ENCODE measurements at places on chromosomes 12 and 14.
A peak's percentile ranks its signal among the peaks of the same experiment; 100 is the strongest.

DNA sequence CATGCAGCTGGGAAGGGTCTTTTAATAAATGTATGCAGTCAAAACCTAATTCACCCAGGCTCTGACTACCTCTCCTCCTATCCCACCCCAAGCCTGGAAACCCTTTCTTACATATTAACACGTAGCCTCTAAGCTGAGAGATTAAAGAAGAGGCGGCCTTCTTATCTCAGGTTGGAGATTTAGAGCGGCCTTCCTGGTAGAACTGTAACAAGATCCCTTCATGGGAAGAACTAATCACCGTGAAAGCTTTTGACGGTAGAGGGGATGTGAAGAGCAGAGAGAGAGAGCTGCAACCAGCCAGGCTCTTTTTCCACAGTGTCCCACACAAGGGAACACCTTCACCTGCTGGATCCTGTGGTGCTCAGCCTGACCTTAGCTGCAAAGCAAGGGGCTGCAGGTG, 367.4 kb downstream of the MED13L start:
- no peak for DNase-seq

GRCh38 chr14:68633131-68633991, 159.5 kb downstream of the ZFP36L1 start:
- no peak for DNase-seq

GRCh38 chr12:59149995-59150642, 229.8 kb upstream of the LRIG3 start:
- DNase-seq = no peak

DNA sequence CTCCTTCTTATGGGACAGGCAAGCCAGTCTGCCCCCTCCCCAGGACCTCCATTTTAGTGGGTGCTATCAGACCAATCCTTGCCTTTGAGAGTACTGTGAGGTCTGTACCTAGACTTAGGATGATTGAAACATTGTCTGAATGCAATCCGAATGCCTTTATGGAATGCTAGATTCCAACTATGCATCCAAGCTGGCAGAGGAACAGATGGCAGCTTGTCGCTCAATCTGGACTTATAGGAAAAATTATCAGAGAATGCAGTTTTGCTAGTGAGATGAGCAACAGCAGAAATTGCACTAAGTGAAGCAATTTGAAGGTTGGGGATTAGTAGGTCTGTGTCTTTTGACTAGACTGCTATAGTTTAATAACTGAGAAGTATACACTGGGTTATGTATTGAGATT, 109.1 kb downstream of the DYRK2 start:
- DNase-seq = no peak

GRCh38 chr12:42143452-42144157, 1.1 kb downstream of the GXYLT1 start:
- no peak for DNase-seq

GRCh38 chr14:95683793-95684192, 2.4 kb upstream of the TCL1B start:
- peak; percentile 18 for DNase-seq

DNA sequence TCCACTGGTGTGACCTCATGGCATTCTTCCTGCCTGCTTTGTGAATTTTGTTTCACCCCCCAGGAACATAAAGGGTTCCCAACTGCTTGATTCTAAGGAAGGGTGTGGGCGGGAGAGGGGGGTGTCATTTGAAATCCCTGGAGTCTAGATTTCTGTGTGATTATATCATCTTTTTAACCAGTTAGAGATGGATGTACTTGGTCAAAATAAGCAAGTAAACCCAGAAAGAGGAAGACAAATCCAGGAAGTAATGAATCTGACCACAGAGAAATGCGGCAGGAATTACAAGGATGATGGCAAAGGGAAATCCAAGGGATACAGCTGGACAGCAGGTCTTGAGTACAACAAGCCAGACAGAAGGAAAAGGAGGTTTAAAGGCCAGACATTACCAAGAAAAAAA, 38.9 kb downstream of the DMAC2L start:
- no peak for DNase-seq

DNA sequence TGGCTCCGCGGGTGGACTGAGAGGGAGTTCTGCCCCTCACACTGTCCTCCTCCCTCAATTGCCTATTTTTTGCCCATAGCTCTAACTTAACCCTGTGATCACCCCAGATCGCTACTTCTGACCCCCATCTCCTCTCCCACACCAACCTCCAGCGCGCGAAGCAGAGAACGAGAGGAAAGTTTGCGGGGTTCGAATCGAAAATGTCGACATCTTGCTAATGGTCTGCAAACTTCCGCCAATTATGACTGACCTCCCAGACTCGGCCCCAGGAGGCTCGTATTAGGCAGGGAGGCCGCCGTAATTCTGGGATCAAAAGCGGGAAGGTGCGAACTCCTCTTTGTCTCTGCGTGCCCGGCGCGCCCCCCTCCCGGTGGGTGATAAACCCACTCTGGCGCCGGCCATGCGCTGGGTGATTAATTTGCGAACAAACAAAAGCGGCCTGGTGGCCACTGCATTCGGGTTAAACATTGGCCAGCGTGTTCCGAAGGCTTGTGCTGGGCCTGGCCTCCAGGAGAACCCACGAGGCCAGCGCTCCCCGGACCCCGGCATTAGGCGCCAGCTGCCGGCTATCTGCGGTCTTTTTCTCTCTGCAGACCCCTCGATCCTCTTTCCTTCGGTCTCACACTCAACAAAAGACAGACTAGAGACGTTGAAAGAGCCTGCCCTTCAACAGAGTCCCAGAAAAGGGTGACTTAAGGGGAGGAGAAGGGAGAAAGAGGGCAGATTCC, 3.0 kb upstream of the TBX3 start:
- no peak for DNase-seq

GRCh38 chr14:104099096-104100041, 13.9 kb downstream of the ASPG start:
- DNase-seq = no peak

- no peak for DNase-seq
Observed at GRCh38 chr12:57215668-57216013, 953 bp upstream of the NXPH4 start.

- no peak for DNase-seq
Observed at GRCh38 chr12:25743679-25744215, 190.7 kb upstream of the LMNTD1 start.

GRCh38 chr12:6769666-6770065, 2.7 kb upstream of the LAG3 start:
- no peak for DNase-seq

- no peak for DNase-seq
Observed at GRCh38 chr12:91098461-91098860, 12.8 kb downstream of the LUM start.

DNA sequence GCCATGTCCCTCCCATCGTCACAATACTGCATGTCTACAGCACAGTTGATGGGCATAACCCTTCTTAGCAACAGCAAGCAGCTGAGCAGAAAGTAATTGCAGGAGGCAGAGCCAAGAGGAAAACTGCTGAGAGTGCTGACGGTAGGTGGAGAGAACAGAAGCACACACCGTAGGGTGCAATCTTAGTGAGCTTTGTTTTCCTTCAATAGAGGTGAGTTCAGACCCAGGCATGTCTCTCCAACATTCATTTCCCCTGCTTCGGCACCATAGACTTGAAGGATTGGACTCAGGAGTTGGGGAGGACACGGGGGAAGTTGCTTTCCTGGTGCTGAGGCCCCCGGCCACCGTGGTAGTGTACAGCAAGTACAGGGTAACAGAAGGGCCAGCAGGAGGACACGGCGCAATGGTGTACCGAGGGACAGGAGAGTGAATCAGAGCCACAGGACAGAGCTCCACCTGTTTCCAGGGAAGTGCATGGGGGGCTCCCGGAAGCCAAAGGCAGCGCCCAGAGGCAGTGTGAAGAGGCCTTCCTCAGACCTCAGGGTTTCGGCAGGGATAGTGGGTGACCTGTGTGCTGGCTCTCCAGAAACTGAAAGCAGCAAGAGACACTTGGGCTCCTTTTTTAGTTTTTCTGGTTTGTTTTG, 36.3 kb upstream of the SINHCAF start:
- peak; percentile 2 for DNase-seq

DNA sequence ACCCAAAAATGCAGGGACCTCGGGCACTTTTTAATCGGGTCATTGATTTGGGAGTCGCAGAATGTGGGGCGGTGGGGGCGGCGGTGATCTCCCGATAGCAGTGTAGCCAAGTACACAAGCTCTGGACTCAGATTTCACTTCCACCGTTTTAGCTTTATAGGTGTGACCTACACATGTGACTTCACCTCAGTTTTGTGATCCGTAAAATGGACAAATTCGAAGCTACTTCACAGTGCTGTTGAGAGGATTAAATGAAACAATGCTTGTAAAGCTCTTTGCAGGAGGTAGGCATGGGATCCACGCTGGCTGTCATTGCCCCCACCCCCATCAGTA, 478 bp downstream of the RITA1 start:
- no peak for DNase-seq

- no peak for DNase-seq
Observed at GRCh38 chr12:29843036-29843435, 59.3 kb upstream of the TMTC1 start.

- DNase-seq = no peak
Observed at GRCh38 chr12:76055393-76055792, 23.8 kb upstream of the PHLDA1 start.

DNA sequence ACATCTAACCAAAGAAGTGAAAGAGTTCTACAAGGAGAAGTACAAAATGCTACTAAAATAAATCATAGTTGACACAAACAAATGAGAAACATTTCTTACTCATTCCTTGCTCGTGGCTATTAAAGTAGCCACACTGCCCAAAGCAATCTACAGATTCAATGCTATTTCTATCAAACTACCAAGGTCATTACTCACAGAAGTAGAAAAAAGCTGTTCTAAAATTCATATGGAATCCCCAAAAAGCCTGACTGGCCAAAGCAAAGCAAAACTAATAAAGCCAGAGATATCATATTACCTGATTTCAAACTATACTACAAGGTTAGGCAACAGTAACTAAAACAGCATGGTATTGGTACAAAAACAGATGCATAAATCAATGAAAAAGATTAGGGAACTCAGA, 305.6 kb downstream of the RPAP3 start:
- DNase-seq = no peak

DNA sequence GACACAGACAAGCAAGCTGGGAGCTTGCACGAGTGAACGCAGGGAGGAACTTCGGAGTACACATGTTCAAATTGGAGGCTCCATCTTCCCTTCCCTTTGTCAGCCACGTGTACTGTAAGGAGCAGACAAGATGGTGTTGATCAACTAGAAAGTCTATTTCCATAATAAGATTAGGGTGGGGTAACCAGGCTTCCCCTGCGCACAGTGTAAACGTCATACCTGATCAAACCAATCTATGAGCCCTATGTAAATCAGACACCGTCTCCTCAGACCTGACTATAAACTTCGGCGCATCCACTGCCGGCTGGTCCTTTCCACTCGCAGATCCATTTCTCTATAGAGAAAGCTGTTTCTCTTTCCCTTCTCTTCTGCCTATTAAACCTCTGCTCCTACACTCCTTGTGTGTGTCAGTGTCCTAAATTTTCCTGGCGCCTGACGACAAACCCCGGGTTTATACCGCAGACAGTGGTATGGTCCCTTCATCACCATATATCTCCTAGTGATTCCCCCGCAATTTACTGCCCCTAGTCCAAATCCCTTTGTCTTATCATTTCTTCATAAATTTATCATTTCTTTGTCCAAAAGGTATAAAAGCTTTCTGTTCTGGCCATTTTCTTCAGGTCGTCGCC, 7.5 kb upstream of the ETFBKMT start:
- no peak for DNase-seq

DNA sequence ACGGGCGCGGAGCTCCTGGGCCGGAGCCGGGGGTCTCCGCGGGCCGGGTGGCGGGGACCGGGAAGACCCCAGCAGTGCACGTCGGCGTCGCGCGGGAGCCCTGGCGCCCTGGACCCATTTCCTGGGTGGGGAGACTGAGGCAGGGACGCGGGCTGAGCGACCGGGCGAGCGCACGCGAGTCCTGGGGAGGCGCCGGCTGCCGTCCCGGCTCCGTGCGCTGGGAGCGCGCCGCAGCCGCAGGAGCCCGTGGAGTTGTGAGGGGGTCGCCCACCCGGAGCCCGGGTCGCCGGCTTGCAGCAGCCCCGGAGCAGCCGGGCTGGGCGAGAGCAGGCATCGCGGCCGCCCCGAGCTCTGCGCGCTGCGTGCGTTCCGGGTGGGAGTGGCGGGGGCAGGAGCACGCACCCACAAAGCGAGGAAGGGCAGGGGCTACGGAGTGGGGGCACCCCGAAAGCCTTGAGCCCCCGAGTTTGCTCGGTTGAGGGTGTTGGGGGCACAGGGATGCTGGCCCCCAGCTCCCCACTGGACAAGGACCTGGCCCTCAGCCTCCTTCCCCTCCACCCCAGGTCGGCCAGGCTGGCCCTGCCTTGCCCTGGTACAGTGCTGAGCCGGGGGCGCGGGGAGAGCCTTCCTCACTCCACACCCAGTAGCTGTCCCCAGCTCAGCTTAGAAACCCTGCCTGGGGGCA, 620 bp downstream of the MMP17 start:
- DNase-seq = no peak

DNA sequence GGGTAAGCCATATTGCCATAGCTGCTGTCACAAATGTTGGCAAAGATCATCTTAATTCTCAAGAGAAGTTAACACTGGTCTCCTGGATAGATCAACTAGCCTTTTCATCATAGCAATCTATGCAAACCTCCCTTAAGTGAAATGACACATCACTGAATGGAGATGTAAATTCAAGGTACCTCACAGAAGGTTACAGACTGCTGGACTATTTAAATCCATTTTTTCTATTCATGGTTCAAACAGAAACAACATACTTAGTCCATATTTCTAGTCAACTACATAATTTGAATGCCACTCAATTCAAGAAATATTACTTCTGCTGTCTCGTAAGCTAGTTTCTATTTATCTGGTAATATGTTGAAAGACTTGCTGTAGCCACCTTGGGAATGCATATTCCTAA, 748.3 kb downstream of the C12orf50 start:
- DNase-seq = no peak

- no peak for DNase-seq
Observed at GRCh38 chr12:18578191-18578590, 159.6 kb downstream of the PLCZ1 start.

DNA sequence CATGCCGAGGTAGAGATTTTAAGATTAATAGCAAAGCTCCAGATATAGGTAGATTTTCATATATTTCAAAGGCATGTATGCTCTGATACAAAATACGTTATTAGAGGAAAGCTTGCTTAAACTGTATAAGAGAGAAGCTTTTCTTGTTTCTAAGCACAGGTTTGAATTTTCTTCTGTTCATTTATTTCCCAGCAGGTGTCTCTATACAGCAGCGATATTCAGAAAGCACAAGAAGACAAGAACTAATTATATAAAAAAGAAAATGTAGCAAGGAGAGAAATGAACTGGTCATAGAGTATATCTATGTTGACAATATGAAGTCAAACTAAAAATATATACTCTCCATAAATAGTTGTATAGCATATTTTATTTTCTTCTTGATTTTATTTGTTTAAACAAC, 307.4 kb upstream of the NOVA1 start:
- DNase-seq = no peak
